ENCODE measurements at places on chromosomes 16 and 17.

- no peaks in the 10 kb centered on the region for H3K4me1 ChIP-seq
- peaks cover 2% of the 10 kb centered on the region for H3K36me3 ChIP-seq
- no peak for DNase-seq
- H3K27me3 ChIP-seq: no peaks in the 10 kb centered on the region
Observed at GRCh38 chr17:15432807-15433611, 34.4 kb downstream of the CDRT4 start.

GRCh38 chr16:23807028-23807427, 28.8 kb upstream of the PRKCB start:
- H3K4me3 ChIP-seq: no peak overlapping the region
- no peak for DNase-seq
- no peaks in the 10 kb centered on the region for H3K27me3 ChIP-seq
- no peaks in the 10 kb centered on the region for H3K36me3 ChIP-seq
- H3K27ac ChIP-seq: peak overlapping the region; percentile 73

GRCh38 chr16:89116341-89117226, 22.9 kb downstream of the ACSF3 start:
- H3K36me3 ChIP-seq: peaks cover 5% of the 10 kb centered on the region
- H3K4me3 ChIP-seq: peak overlapping the region; percentile 97
- H3K4me1 ChIP-seq: peaks cover 27% of the 10 kb centered on the region
- no peak for DNase-seq
- no peak overlapping the region for H3K27ac ChIP-seq
- H3K27me3 ChIP-seq: no peaks in the 10 kb centered on the region

GRCh38 chr16:46427340-46428107, 193.7 kb downstream of the SHCBP1 start:
- no peaks in the 10 kb centered on the region for H3K27me3 ChIP-seq
- no peaks in the 10 kb centered on the region for H3K36me3 ChIP-seq
- H3K4me1 ChIP-seq: no peaks in the 10 kb centered on the region
- H3K27ac ChIP-seq: no peak overlapping the region
- H3K4me3 ChIP-seq: no peak overlapping the region
